AG20443 (cell line): ENCODE measurements at places on chromosomes 7 and 10.

GRCh38 chr10:51076299-51076841 lies 2.1 kb downstream of the PRKG1 start:
- DNase-seq, result no peak

GRCh38 chr10:97211229-97211628 lies 25.5 kb upstream of the SLIT1 start:
- DNase-seq, result no peak

DNA sequence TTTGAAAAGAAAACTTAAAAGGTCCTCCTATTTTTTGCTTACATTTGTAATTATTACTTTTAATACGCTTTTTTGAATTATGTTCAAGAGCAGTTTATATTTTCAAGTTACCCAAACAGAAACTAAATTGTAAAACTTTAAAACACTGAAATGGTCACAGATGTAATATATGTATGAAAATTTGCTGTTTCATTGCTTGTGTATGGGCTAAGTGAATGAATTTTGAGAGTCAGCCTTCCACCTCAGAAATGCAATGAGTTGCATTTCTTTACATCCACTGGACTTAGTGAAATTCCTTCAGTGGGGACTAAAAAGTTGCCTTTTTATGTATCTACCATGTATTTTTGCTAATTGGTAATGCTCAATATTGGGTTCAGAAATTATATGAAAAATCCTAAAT lies 1.6 kb downstream of the VPS26A start:
- no peak for DNase-seq

GRCh38 chr10:133287832-133288500 lies 11.3 kb upstream of the ADAM8 start:
- DNase-seq, result no peak

GRCh38 chr7:129427526-129428045 lies 6.6 kb upstream of the STRIP2 start:
- DNase-seq, result no peak

- no peak for DNase-seq
These were observed 2.4 kb upstream of the HMX2 start for GRCh38 chr10:123145542-123146012.

DNA sequence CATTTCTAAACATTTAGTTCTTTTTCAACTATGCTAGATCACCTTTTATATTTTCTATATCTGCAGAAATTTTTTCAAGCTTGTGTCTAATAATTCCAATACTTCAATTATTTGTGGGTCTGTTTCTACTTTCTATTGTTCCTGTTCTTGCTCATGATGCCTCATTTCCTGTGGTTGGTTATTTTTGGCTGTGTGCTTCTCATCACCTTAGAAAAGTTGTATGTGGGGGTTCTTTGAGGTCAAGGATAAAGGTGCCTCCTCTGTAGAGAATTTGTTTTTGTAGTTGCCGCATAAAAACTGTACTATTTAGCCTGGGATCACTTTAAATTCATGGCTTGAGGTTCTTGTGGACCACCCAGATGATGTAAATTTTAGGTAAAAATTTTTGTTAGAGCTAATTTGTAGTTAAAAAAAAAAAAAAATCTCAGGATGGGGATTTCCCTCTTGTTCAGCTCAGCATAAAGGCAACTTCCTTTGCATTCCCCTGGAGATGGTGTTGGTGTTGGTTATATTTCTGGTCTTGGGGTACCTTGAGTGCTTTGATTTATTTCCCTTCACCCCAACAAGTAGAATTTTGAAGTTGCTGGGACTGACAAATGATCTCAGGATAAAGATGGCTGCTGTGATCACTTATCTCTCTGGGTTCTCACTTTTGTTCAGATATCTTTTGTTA lies 27.0 kb upstream of the JAZF1 start:
- no peak for DNase-seq

DNA sequence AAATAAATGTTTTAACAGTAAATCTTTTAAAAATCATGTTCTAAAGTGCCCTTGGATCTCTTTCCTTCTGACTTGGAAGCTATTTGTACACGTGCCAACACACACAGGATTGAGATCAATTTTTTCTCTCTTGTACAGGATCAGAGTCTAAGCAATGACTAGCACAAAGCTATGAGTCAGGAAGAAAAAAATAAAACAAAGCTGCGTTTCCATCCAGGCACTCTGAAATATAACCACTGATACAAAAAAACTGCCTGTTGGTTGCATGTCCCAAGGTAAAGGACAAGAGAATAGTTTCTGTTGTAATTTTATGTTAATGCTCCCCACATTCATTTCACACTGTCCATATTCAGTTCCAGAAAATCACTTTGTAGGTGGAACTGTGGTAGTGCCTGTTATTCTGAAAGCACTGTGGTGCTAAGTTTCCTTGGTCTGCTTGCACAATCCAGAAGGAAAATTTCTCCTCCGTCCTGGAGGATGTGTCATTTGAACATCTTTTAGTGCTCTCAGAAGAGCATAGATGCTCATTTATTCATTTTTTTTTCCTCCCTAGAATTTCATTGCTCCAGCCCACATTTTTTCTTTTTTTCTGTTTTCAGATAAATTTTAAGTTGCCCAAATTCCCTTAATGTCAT lies 113.4 kb downstream of the PLXDC2 start:
- peak; percentile 36 for DNase-seq

DNA sequence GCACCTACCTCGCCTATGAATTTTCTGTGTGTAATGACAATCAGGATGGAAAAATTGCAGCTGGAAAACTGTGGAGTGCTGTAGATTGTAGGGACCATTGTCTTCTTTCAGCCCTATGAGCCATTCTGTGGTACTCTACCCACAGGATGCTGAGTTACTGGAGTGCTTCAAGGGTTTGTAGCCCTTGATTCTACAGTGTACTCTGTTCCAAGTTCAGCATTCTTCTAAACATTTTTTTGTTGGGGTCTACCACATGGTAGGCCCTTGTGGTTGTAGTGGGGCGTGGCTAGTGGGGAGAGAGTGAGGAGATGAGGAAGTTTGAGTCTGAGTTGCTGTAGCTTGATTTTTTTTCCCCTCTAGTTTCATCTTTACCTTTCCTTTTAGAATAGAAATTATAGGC lies 33.5 kb downstream of the REEP3 start:
- peak; percentile 86 for DNase-seq

DNA sequence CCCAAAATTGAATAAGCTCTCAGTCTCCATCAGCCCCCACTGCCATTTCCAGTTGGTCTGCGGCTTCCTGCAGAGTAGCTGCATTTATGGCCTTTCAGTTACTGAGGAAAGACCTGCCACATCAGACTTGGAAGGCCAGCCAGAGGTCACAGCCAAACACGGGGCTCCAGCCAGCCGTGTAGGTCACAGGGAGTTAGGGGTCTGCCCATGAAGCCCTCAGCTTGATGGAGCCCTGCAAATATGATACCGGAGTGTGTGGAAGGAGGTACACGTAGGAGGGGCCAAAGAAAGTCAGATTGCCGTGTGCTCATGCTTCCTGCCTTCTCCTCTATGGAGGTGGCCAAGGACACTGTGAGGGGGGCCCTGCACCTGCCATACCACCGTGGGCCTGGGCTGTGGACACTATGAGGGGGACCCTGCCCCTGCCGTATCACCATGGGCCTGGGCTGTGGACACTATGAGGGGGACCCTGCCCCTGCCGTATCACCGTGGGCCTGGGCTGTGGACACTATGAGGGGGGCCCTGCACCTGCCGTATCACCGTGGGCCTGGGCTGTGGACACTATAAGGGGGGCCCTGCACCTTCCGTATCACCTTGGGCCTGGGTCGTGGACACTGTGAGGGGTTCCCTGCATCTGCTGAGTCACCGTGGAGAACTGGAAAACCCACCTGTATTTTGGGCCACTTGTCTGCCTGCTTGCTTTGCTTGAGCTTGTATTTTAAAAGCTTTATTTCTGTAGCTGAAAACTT lies 335.7 kb upstream of the SHH start:
- DNase-seq, result no peak

- no peak for DNase-seq
These were observed 59.7 kb downstream of the NRF1 start for GRCh38 chr7:129671266-129671665.

- DNase-seq, result peak; percentile 47
These were observed 242.9 kb upstream of the CXCL12 start for GRCh38 chr10:44627591-44628354.

GRCh38 chr7:4775848-4776623 lies 613 bp downstream of the AP5Z1 start:
- DNase-seq, result peak; percentile 67
